ENCODE measurements at places on chromosomes 2 and 18.

DNA sequence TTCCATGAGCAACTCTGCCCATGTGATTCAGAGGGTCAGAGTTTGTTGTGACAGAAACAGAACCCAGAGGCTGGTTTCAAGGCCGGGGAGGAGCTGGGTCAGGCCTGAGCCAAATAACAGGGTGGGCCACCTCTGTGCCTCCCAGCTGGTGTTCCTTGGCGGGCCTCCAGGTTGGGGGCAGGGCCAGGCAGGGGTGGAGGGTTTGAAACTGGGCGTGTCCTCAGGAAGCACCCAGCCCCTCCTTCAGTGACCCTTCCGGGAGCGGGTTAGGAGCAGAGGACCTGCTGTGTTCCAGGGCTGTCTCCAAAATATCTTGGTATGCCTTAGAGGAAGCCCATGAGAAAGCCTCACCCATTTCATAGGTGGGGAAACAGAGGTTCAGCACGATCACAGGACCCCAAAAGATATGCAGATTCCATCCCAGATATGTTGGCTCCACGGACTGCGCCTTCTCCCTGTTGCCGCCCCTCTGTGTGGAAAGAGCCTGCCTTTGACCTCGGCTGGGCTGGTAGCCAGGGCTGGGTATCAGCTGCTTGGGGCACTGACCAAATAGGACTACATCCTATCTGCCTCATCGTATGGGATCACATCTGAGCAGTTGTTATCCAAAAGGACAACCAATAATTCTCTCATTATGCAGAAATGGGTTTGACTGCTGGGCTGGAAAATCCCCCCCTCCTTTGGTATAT, 74.8 kb upstream of the GLI2 start:
- DNase-seq, result no peak

DNA sequence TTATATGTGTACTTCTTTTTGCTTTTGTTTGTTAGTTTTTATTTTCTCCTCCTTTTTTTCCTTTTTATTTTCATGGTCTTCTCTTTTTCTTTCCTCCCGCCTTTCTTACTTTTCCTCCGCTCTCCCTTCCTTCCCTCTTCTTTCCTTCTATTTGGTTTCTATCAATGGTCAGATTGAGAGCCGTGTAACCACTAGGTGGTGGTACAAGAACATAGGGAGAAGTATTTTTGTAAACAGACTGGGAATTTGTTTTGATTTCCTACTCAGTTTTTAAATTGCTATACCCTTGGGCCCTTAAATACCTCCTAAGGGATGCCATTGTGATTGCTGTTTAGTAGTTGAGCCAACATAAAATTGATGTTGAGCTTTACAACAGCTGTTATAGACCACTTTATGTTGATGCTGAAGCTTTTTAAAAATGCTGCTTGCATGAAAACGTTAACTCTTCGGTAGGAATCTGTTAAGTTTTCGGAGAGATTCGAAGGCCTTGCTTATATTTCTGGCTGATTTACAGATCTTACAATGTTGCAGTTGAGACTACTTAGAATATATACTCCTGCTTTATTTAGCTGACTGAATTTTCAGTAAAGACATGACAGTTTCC, 124.2 kb downstream of the UBE2E3 start:
- peak; percentile 89 for DNase-seq

GRCh38 chr2:19542796-19543662, 184.6 kb upstream of the OSR1 start:
- no peak for DNase-seq

DNA sequence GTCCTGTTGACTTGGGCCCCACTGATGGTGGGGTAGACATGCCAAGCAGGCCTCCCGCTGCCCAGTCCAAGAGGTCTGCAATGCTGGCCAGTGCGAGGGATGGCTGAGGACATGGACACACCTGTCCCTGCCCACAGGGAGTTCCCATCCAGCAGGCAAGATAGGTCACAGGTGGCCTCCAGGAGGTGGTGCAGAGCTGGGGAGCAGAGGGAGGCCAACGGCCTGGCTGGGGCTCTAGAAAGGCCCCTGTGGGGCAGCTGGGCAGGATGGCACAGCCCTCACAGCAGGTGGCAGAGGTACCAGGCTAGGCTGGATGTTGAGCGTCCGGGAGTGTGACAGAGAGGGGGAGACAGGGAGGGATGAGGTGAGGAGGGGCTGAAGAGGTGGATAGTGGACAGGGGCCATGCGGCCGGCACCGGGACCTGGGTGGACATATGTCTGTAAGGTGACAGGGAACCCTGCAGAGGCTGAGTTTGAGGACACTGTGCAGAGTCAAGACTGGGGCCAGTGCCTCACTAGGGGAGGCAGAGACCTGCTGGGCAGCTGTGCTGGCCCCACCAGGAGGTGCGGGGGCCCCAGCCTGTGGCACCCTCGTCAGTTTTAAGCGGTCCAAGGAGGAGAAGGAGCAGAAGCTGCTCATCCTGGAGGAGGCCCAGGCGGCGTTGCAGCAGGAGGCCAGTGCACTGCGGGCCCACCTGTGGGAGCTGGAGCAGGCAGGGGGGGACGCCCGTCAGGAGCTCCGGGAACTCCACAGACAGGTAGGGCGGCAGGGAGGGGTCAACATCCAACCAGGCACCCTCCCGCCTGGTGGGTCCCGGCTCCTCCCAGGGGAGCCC, 34.3 kb upstream of the SNED1 start:
- no peak for DNase-seq

GRCh38 chr18:10010611-10011015, 96.8 kb downstream of the VAPA start:
- DNase-seq, result peak; percentile 68

DNA sequence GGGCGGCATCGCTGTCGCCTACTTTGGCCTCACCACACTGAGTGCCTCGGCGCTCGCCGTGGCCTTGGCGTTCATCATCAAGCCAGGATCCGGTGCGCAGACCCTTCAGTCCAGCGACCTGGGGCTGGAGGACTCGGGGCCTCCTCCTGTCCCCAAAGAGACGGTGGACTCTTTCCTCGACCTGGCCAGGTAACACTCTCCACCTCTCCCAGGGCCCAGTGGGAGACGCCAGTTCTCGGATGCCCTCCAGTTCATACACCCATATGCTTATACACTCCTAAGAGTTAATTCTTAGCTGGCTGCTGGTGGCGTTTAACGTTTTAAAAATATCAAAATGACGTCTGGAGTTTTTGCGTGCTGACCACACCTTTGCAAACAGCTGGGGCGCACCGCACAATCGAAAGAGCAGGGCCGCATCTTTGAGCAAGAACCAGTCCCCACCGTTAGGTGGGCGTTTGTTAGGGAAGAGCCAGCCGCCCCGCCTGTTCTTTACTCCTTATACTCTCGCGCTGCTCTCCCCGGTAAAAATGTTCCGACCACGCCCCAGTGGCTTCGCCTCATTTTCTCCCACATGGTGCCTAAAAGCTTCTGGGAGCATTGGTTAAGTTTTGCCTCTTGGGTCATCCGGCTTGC, 899 bp downstream of the SLC1A4 start:
- no peak for DNase-seq

- DNase-seq, result no peak
These were observed 104.5 kb downstream of the TDRD15 start for GRCh38 chr2:21228041-21228895.

GRCh38 chr2:214774108-214774507, 35.4 kb downstream of the BARD1 start:
- peak; percentile 34 for DNase-seq

- DNase-seq, result no peak
These were observed 1.2 kb upstream of the CCNT2 start for GRCh38 chr2:134917360-134917865.

DNA sequence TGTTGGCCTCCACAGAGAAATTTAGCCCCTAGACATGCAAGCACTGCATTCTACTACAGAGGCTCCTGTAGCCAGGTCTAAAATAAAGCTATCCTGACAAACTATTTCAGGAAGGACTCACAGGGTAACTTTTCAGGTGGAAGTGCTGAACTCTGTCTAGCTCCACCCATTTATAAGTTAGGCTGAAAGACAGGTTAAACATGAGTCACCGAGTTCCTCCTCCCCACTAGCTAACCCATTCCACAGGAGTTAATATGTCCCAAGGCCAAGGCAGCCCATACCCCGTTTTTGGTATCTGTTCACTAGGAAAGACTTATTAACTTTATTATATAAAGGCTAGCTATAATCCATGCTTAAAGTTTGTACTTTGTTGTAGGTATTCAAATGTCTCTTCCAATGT, 3.5 kb downstream of the CWC22 start:
- no peak for DNase-seq

DNA sequence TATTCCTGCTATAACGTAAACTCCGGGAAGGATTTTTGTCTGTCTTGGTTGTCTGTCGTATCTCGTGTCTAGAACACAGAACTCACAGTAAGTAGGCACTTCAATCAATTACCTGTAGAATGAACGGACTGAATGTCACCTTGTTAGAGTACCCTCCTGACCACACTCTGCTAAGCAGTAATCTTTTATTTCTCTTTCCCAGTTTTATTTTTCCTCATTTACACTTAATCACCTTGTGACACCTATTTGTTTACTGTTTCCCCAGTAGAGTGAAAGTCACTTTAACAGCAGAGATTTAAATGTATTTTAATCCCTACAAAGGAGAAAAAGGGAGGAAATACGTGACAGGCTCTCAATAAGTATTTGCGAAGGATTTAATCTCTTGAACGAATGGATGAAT, 514 bp upstream of the EPB41L5 start:
- no peak for DNase-seq

DNA sequence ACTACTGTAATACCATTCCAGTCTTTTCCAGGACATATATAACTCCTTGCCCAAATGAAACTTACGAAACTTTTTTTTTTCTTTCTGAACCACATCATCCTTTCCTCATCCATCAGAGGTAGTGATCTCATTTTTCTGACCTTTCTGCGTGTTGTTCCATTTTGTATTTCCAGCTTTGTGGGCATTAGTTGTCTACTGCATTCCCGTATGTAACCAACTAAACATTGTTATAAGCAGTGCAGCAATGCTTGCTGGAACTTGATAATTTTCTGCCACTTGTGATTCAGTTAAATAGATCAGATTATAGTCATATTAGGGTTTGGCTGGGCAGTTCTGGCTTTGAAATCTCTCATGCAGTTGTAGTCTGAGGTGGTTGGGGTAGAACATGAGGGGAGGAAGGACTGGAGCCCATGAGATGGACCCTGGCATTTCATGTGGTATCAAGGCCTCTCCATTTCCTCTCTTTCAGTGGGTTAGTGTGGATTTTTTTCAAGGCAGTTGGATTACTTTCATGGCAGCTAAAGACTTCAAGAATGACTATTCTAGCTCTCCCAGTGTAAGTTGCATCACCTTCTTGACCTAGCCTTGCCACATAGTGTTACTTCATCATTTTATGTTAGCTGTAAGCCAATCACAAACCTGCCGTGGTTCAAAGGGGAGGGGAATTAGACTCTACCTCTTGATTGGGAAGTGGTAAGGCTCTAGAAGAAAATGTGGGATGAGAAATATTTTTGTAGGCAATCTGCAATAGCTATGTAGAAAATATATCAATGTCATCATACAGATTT, 80.5 kb downstream of the EHBP1 start:
- DNase-seq, result peak; percentile 66

DNA sequence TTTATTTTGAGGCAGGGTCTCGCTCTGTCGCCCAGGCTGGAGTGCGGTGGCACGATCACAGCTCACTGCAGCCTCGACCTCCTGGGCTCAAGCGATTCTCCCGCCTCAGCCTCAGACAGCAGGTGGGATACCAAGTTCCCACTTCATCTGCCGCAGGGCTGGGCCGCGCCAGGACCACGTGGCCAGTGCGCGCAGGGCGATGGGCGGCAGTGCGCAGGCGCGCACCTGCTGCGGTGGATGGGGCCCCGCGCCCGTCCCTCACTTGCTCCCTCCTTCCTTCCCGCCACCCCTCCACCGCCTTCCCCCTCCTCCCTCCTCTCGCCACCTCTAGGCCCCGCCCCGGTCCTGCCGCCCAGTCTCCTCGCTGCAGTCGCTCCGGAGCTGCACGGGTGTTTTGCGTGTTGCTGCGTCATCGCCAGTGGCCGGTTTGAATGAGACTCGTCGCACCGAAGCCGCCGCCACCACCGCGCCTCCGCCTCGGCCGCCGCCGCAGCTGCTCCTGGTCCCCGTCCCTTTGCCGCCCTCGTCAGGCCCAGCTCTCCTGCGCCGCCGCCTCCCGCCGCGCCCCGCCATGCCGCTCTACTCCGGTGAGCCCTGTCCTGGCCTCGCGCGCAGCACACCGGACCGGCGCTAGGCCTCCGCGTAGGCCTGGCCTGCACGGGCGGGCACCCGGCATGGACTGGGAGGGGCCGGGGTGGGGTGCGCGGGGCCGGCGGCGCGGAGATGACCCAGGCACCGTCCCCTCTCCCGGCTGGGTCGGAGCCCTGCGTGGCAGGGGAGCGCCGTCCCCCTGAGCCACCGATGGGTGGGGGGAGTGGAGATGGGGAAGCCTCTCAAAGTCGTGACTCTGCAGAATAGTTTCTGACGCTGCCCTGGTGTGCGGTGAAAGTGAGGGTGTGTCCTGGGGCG, at the start of gene USP14:
Gene USP14 (plus strand): TSS at position 430 of the 909 bp plus-strand sequence. CDS start 142 bp downstream, at position 572.
- peak; percentile 99 for DNase-seq

- peak; percentile 56 for DNase-seq
These were observed 47.1 kb downstream of the DDX1 start for GRCh38 chr2:15638720-15639119.

DNA sequence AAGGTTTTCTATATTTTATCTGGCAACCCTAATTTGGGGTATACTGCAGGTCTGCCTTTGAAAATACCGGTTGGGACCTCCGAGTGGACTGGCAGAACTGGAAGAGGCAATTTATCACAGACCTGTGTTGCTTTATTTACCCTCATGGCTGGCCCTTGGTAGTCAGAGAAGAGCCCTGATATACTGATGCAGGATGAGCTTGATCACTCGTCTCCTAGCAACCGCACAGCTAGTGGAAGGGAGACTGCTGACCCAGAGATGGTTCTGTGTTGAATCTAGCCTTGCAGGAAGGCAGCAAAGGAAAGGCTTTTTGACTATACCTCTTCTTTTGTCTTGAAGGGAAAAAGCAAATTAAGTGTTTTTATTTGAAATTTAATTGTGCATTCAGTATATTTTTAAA, 154.7 kb downstream of the EML6 start:
- no peak for DNase-seq

- no peak for DNase-seq
These were observed 23.0 kb upstream of the SMAD7 start for GRCh38 chr18:48973731-48974130.

- DNase-seq, result peak; percentile 45
These were observed 63.7 kb downstream of the BABAM2 start for GRCh38 chr2:27954221-27954673.

DNA sequence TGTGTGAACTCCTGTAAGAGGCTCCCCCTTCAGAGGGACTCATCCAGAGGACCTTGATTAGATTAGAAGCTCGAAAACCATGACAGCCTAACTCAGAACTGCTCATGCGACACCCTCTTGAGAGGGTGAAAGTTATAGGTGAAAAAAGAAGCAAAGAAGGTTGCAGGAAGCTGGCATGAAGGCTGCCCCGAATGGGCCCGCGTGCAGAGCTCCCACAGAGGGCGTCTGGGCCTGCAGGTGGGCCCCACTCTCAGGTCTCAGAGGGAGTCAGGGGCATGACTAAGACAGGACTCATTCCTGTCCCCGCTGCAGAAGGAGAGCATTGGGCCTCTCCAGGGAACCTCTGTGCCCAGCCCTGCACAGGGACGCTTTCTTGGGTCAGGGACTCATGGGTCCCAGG, 235.4 kb downstream of the EIPR1 start:
- DNase-seq, result no peak

DNA sequence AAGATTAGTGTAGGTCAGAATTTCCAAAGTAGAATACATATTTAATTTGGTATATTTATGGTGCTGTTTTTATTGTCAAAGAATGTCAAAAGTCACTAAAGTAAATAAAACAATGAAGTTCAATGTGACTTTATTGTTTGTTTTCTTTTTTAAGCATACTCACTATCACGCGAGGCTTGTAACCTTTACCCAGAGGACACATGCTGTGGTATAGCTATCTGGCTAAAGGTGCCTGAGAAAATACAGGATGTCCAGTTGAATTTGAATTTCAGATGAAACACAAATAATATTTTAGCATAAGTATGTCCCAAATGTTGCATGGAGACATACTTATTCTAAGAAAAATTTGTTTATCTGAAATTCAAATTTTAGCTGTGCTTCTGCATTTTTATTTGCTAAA, 103.3 kb upstream of the KLF7 start:
- no peak for DNase-seq

Data from choroid plexus epithelial cell (primary cell).